Activated CD8-positive, alpha-beta T cell treated with anti-CD3 and anti-CD28 coated beads for 36 hours (primary cell): ENCODE measurements at places on chromosomes 7 and 10.

DNA sequence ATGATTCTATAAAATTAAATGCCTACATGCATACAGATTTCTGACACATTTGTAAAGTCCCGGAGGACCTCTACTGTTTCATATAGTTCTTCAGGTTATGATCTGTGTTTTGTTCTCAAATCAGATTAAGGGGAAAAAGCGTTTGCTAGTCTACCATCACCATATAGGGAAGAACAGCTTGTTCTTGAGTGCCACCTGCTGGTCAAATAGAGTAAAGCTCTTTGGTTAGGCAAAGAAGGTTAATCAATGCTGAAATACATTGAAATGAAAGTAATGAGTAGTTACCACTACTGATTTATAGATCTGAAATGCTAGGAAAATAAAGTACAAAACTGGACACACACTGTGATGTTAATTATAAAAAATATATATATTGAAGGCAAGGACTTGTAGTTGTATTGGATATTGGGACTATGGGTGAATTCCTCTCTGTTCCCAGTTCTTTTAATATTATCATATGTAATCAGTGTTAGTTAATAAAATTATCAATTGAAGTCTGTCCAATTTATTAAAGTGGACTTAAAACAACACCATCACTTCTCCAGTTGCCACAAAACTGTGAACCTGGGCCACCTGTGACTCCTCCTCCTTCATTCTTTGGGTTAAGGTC lies 72.6 kb upstream of the PDLIM1 start:
- peak; percentile 57 for DNase-seq

- no peak for DNase-seq
These were observed 16.9 kb downstream of the HBP1 start for GRCh38 chr7:107185716-107186115.

DNA sequence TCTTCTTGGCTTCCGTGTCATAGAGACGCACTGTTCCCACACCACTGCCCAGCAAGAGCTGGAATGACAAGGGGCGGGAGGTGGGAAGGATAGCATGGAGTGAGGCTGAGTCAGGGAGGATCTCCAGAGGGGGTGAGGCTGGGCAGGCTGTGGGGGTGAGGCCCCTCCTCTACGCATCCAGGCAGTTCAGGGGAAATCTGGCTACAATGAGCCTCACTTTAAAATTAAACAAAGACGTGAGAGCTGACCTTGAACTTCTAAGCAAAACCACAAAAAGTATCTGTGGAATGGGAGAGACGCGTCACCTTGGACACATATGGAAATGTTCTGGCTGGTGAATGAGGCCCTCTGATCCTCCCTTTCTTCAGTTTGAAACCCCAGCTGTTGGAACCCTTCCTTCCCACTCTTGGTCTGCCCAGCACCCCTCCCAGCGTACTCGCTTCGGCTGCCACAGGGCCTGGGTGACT lies 17.7 kb downstream of the WDR91 start:
- DNase-seq = no peak

- DNase-seq = no peak
These were observed 66.1 kb downstream of the ADD3 start for GRCh38 chr10:110073896-110074295.

DNA sequence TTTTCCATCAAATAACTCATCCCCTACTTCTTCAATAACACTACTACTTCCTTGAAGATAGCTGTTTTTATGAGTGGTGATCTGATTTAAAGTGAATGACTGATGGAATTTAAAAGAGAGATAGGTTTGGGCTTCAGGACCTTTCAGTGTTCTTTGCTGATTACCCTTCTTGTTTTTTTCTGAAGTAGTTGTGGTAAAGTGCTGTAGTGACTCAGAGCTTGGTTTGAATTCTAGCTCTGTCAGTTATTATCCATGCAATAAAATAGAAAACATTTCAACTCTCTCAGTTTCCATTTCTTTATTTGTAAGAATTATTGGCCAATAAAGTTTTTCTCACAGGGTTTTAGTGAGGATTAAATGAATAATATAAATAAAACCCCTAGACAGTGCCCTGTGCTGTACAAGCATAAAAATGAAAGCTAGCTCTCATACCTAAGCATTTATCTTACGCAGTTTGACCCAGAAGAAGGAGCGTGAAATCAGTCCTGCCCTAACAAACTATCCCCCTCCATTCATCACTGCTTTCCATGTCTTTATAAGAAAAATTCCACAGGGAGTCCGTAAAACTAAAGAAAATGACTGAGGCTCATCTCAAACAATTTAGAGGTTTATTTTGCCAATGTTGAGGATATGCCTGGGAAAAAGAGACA lies 25.1 kb upstream of the AKAP9 start:
- DNase-seq = no peak

DNA sequence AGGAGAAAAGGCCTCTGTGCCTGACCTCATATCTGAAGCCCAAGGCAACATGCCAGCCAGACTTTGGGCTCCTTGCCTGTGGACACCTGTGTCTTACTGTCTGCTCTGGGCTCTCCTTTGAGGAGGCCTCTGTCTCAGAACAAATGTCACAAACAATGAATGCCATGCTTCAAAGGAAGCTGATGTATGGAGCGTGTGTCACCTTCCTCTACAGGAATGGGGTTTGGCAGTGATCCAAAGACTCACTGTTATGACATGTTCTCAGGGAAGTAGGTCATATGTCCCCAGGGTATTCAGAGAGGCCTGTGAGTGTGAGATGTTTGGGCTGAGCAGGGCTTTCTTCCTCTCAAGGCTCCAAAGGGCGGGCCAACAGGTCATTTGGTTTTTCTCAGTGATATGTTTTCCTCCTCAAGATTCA lies 38.4 kb downstream of the PTPRE start:
- DNase-seq = peak; percentile 17
